ENCODE measurements at places on chromosomes 6 and 20.

DNA sequence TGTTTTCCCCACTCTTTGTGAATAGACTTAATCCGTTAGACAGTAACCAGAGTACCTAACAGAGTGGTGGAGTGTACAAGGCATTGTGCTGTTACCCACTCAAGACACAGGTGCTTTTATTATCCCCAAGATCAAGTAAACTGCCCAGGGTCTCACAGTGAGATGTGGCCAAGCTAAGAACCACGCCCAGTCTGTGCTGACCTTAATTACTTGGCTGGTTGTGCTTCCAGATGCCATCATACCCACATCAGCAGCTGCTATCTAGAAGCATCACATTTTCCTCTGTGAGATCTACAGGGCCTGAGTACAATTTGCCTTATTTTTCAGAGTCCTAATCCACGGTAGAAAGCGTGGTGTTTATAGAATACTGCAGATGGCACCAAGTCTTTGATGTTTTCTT is 70.3 kb downstream of the GFRA4 start:
- no peak for DNase-seq

GRCh38 chr6:46327779-46328178 is 157.0 kb upstream of the ENPP5 start:
- DNase-seq = no peak

- peak; percentile 73 for DNase-seq
These were observed 59.3 kb downstream of the TBC1D7 start for GRCh38 chr6:13268913-13269518.

DNA sequence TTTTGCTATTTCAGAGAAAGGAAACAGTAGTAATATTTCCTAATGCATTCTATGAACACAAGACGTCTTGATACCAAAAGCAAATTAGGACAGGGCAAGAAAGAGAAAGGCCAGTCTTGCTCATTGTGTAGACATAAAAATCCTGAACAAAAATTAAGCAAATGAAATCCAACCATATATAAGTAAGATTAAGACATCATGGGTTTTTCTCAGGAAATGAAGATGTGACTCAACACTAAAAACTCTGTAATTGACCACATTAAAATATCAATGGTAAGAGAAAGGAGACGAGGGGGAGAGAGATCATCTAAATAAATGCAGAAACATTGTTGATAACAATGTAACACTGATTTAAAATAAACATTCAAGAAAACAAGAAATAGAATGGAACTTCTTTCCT is 205.4 kb downstream of the SOD2 start:
- DNase-seq = peak; percentile 17

DNA sequence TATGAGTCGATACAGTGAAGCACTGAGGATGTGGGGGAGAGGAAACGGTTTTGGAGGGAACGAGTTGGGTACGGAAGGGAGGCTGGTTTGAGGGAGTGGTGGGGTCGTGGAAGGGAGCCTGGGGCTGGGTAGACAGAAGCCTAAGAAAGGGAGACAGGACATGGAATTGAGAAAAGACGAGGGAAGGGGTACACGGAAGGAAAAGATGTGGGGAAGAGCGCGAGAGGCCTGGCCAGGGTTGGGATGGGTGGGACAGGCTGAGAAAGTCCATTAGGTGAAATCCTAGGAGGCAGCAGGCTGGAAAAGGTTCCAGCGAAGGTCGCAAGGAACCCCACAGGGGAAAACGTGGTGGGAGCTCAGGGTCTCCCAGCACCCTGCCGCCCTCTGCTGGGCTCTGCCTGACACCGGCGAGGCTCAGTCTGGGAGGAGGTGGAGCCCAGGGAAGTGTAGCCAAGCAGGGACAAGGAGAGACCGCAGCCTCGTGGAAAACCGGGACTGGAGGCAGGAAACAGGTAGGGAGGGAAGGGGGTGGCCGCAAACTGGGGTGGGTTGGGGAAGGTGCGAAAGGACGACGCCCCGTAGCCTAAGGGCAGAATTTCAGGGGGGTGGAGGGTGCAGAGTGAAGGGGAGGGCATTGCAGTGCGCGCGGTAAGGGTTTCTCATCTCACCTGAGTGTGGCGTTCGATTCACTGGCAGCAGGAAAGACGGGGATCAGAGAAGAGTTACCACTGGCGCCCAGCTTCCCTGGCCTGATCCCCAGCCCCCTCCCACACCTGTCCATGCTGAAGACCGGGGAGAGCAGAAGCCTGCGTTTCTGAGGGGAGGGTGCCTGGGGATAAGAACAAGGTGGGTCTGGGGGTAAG is 4.3 kb downstream of the GABBR1 start:
- peak; percentile 74 for DNase-seq

DNA sequence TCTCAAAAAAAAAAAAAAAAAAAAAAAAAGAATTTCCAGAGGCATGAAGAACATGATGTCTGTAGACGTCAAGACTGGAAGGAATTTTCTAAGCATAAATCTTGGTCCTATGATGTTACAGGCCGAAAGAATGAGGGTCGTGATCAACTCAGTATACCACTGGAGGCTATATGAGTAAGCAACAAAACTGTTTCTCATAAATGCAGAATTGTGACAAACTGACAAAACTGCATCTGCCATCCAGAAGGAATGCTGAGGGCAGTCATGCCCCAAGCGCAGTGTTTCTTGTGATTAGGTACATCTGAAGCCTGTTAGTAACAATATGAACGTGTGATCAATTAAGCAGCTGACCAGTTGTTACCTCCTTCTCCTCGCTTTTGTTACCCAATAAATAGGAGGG is 43.5 kb upstream of the ADGRG6 start:
- DNase-seq = no peak

DNA sequence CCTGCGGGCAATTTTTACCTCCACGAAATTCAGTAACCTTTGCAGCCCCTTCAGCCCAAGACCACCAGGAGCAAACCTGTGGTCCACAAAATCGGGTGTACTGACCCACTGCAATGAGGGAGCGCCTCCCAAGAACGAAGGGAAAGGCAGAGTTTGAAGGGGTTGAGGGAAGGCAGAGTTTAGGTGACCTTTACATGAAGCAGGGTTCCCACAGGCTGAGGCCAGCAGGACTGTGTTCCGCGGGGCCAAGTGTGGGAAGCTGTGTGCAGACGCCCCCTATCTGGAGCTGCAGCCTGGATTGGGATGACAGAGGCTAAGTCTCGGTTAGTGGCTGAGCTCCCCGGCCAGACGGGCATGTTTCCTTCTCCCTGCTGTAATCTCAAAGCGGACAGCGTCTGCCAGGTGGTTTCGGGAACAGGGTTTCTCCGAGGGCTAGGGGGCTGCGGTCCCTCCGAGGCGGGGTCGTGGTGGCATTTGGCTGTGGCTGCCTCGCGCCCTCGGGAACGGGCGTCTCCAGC is 826 bp upstream of the PYGB start:
- DNase-seq = peak; percentile 61

- no peak for DNase-seq
These were observed 57.4 kb downstream of the SYTL3 start for GRCh38 chr6:158707120-158707820.

GRCh38 chr20:44204156-44204831 is 6.3 kb downstream of the OSER1 start:
- peak; percentile 93 for DNase-seq

DNA sequence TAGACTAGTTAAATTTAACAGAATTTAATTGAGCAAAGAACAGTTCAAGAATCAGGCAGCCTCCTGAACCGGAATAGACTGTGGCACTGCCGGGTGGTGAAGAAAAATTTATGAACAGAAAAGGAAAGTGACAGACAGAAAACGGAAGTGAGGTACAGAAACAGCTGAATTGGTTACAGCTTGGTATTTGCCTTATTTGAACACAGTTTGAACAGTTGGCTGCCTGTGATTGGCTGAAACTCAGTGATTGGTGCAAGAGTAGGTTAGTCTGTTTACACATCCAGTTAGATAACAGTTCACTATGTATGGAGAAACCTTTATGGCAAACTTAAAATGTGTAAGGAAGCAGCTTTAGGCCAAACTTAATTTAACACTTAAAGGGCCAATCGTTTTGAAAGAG is 116.0 kb upstream of the CITED2 start:
- DNase-seq = peak; percentile 14

DNA sequence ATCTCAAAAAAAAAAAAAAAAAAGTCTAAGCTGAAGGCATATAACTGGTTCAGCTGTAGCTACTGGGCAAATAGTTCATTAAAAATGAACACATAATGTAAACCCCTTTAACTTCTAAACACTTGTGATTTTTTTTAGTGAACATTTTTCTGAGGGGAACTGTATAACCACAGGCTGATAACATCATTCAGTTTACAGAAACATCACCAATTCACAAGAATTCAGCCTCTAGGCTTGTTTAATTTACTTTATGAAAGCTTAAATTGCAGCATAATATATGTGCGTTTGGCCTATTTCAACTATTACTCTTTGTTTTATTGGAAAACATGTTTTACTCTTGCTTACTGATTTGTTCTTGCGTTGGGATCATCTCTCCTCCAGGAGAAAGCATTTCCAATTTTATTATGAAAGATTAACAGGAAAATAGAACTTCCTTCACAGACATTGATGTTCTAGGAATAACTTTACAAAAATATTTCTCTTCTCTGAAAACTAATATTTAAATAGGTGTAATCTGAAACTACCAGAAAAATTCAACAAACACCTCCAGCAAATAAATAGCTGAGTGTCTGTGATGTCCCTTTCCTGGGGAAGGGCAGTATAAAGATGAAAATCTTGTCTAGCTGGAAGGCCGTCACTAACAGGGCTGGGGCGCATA is 284.5 kb downstream of the UST start:
- peak; percentile 26 for DNase-seq

DNA sequence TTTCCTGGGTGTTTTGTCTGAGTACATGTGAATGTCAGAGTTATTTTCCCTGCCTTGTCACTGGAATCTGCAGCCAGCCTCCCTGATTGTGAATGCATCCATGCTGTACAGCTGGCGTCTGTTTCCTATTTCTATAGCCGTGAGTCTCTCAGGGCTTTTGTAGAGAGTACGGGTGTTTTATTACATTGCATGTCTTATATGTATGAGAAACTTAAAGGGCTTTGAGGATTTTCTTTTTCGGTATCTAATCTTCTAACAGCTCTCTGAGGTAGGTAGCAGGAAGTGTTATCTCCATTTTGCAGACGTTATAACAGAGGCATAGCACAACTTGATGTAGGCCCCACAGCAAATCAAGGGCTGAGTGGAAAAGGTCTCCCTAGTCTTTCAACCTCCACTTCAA is 272.9 kb downstream of the PRL start:
- DNase-seq = no peak

GRCh38 chr6:52139985-52140680 is 46.0 kb upstream of the IL17A start:
- DNase-seq = no peak

DNA sequence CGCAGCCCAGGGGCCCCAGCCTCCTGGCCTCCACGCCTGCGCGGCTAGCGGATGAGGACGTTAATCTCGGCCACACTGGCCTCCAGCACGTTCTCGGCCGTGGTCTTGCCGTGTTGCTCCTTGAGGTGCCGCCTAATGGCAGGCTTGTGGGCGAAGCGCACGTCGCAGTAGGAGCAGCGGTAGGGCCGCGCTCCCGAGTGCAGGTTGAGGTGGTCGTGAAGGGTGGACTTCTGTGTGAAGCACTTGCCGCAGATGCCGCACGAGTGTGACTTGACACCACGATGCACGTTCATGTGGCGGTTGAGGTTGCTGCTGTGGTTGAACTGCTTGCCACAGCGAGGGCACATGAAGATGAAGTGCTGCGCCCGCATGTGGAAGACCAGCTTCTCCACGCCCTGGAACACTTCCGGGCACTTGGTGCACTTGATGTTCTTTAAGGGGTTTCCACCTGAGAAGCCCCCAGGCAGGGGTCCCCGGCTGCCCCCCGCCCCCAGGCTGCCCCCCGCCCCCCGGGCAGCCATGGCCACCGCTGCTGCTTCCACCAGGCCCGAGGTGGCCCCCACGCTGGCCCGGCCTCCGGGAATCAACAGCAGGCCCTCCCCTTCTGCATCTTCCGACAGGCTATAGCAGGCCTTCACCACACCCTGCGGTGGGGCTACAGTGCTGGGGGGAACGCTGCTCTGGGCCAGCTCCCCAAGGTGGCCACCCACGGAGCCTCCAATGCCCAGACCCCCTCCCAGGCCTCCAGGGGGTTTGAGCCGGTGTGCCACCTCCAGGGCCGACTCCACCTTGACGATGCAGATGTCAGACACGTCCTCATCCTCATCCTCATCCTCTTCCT is 1.8 kb downstream of the ZBTB12 start:
- no peak for DNase-seq

- DNase-seq = no peak
These were observed 216.2 kb downstream of the FOXC1 start for GRCh38 chr6:1825926-1826325.

DNA sequence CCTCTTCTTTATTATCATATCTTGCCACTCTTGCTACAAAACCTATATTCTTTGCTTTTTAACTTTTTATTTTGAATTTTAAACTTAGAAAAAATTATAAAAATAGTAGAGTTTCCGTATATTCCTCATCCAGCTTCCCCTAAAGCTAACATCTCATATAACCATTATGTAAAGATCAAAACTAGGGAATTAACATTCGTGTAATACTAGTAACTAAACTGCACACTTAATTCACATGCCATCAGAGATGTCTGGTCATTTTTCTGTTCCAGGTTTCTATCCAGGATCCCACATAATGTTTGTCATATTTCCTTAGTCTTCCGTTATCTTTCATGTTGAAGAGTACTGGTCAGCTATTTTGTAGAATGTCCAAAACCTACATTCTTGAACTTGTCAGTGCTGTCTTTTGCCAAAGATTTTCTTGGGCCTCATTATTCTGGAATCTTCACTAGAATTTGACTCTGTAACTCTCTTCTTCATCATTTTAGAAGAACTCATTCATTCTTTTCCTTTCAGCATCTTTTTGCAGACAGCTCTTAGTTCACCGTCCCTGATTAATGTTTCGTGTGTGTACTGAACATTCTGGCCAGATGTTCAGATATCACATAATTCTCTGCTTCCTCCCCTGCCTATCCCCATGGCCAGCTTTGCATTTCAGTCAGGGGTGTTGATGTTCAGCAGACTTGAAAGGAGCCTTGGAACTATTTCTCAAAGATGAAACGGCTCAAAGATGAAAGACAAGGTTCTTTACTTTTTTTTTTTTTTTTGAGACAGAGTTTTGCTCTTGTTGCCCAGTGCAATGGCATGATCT is 9.4 kb downstream of the CTNNBL1 start:
- peak; percentile 13 for DNase-seq

DNA sequence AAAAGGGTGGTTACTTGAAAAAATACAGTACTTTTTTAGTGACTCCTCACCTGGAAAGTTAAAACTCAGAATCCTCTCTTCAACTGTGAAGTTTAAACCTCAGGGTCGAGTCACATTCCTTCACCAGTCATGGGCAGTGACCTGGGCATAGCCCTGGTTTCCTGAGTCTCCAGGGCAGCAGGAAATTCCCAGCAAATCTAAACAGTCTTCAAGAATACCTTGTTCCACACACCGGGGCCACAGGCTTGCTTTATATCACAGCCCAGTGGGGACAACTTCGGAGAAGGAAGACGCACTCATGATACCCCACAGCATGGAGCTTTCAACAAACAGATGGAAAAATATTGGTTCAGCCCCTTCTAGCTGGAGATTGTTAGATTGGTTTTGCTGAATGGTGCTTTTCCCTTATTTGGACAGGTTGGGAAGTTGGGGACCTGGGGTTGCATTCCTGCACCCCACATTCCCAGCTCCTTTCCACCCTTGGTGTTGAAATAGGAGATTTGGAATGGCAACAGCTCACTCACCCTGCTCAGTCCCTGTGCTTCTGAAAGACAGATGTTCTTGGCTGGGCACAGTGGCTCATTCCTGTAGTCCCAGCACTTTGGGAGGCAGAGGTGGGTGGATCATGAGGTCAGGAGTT is 113.0 kb upstream of the TMEM170B start:
- no peak for DNase-seq
